Eye (tissue), 1 donor: ENCODE measurements at places on chromosomes 3 and 15.
A peak's percentile ranks its signal among the peaks of the same experiment; 100 is the strongest.

- no peak for DNase-seq
These were observed 33.0 kb downstream of the BLM start for GRCh38 chr15:90750186-90750585.

DNA sequence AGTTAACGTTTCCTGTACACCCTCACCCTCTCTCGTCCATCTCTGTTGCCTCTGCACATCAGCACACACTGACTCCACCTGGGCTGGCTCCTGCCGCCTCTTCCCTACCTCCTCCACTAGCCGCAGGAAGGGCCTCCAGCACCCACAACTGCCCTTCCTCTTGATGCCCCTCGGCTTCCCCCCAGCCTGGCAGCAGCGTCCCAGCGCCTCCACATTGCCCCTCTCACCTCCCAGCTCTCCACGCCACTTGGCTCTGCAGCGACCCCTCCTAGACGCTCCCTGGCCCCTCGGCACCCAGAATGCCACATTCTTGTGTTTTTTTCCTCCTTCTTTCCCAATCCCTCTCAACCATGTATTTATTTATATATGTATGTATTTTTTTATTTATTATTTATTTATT, 73.6 kb downstream of the ST8SIA2 start:
- no peak for DNase-seq

GRCh38 chr3:128232376-128233178, 79.3 kb downstream of the EEFSEC start:
- peak; percentile 56 for DNase-seq

DNA sequence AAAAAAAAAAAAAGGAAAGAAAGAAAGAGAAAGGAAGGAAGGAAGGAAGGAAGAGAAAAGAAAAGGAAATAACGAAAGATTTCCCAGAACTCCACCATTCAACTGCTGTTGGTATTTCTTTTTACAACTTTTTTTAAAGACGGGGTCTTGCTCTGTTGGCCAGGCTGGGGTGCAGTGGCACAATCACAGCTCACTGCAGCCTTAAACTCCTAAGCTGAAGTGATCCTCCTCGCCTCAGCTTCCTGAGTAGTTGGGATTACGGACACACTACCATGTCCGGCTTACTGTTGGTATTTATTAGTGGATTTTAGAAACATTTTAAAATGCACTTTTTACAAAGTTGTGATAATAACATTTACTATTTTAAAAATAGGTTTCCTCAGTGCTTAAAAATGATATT, 15.0 kb upstream of the USP3 start:
- DNase-seq, result no peak

GRCh38 chr3:136105044-136105443, 91.1 kb downstream of the MSL2 start:
- DNase-seq, result no peak

GRCh38 chr3:159667261-159667660, 321.4 kb upstream of the IL12A start:
- DNase-seq, result no peak

DNA sequence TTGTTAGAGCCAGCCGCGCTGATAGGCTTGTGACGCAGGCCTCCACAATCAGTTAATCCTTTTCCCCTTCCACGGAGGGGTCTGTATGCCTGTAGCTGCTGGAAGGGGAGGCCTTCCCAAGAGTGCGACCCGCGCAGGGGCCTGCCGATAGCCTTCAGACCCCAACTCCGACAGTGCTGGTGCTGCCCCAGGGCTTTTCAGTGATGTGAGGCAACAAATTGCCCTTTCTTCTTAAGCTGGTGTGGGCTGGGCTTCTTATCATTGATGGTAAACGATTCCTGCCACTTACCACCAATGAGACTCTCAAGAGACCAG, 143.4 kb downstream of the CHSY1 start:
- no peak for DNase-seq

DNA sequence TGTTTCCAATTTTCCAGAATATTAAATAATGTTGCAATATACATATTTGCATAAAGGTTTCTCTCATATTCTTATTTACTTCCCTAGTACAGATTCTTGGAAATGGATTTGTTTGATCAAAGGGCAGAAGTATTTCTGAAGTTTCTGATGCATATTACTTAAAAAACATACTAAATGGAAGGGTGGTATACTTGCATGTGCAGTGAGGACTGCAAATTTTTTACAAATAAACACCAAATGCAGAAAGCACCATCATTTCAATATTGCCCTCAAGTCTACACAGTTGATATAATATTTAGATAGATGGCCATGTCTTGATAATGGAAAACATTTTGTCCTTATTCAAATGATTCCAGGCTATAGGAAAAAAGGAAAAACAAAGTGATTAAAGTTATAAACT, 12.3 kb downstream of the TM4SF18 start:
- DNase-seq, result no peak

GRCh38 chr3:11733914-11734313, 90.2 kb upstream of the VGLL4 start:
- no peak for DNase-seq

DNA sequence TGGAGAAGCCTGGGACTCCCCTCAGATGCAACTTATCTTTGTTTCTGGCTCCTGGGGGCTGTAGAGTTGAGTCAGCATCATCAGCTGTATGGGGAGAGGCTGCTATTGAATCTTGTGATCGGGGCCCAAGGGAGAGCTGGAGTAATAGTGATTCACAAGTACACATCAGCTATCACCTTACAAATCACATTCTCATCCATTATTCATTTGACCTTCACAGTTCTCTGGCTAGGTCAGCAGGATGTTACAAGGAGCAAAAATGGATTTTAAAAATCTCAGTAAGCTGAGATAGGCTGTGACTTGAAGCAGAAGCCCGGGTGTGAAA, 175.0 kb downstream of the OPA1 start:
- DNase-seq, result peak; percentile 75

GRCh38 chr15:74365598-74366445, 1.6 kb downstream of the CYP11A1 start:
- DNase-seq, result peak; percentile 83

DNA sequence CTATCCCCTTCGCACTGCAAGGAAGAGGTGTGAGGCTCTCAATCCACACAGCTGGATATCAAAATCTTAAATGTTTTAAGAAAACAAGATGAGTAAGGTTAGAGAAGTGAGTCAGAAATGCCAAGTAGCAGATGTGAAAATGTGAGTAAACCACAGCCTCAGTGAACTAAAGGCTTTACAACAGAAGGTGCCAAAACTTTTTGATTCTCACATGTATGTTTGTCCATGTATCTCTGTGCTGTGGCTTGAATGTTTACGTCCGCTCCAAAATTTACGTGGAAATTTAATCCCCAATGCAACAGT, 126.8 kb upstream of the PFN2 start:
- no peak for DNase-seq

DNA sequence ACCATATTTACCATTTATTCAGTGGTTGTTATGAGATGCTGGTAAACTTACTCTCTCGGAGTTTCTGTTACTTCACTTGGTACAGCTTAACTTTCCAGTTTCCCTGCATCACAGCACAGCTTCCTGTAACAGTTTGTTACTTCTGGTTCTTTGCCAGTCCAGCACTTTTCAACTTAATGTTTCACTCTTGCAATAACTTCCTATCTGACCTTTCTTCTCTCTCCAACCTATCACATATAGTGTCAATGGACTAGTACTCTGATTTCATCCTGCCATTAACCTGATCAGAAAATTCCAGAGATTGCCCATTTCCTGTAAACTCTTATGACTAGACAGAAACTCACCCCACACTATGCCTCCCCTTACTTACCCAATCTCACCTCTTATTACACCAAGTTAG, 3.9 kb upstream of the ATP11B start:
- no peak for DNase-seq

DNA sequence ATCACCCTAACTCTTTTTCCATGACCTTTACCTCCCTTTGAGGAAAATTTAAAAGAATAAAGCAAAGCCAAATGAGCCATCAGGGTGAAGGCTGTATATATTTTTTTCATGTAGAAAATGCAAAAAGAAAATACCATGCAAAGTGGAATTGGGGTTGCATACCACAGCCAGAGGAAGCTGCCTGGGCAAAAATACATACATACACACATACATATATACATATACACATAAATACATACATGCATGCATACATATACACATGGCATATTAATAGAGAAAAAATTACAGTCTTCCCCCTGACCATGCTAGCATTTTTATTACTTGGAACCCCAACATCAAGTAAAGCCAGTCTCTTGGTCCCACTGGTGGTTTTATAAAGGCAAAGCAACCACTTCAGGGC, 63.7 kb upstream of the TMCO5A start:
- DNase-seq, result no peak

- DNase-seq, result no peak
These were observed 67.7 kb downstream of the MGLL start for GRCh38 chr3:127754411-127755304.

DNA sequence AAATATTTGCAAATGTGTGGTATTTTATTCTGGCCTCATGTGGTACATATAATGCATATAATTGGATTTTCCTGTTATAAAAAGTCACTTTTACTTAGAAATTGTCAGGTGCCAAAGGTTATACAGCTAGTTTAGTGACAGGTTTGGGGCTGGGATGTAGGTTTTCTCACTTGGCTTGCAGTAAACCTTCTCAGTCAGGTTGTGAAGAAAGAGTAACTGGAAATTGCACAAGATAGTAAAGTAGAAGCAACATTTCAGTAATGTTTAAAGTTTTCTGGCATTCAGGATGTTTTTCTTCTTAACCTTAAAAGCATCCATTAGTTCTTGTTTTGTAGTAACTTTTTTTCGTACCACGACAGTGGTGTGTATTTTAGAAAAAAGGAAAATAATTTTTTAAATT, 53.9 kb downstream of the MEF2A start:
- no peak for DNase-seq
